ENCODE measurements at places on chromosomes 7 and 10. TPM values are rescaled to one million over a fixed set of nuclear protein-coding genes. Genes with fewer than 3 reads are reported as not detected.

DNA sequence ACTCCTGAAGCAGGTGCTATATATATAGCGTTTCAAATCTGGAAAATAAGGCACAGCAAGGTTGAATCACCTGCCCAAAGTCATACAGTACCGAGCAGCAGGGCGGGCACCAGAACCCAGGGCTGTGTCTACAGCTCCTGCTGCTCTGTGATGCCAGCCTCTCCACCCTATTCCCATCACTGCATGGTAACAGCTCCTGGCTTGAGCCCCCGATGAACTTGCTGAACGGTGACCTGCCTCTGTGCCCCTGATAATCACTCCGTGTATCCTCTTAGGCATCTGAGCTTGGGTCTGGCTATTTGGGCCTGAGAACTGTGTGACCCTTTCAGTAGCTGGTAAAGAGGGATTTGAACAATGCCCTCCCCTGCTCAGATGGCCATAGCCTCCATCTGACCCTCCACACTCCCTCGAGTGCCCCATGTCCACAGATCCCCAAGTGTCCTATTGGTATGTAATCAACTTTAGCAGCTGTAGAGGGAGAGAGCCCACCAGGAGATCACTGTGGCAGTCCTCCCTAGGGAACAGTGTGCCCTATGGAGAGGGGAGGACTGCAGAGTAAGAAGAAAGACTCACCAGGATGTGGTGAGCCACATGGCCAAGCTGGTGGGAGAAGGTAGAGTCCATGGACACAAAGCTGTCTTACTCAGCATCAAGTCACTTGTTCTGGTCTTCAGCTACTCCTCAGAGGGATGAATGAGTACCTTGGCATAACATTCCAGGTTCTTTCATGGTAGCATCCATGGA lies 1.1 kb upstream of the ARHGAP22 start:
- DNase-seq, result no peak

- no peak for DNase-seq
These were observed 47.4 kb downstream of the JAZF1 start for GRCh38 chr7:28132959-28133870.

GRCh38 chr10:36345807-36346206 lies 703.7 kb upstream of the FZD8 start:
- DNase-seq, result no peak

- peak; percentile 52 for DNase-seq
These were observed 65.8 kb upstream of the CFAP46 start for GRCh38 chr10:133008196-133008595.

DNA sequence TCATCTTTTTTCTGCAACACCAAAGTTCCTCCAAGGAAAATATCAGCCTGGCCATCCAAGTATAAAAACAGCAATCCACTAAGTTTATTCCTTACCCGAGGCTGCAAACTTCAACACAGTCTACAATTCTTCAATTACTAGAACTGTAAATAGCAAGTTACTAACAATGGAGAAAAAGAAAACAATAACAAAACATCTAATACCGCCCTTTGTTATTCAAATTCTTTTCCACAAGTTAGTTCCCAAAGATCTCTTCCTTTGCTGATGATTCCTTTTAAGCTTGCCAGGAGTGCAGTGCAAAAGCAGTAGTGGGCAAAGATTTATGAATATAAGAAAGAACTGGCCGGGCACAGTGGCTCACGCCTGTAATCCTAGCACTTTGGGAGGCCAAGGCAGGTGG lies 86.2 kb downstream of the CUL2 start:
- no peak for DNase-seq

DNA sequence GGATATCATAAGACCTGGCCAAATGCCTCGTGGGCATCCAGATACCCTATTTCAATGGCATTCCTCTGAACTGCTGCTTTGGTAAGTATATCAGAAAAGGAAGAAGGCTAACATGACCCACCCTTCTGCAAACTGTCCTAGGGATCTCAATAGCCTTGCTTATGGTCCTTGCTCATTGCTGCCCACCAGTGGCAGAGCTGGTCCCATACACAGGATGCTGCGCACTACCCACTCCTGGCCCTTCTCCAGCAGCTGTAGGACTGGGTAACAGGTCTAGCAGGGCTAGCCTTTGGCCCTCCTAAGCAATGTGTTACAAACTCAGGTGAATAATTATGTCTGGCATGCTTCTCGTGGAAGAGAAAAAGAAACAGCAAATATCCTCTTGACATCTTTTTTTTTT lies 72.5 kb downstream of the C10orf90 start:
- DNase-seq, result no peak

DNA sequence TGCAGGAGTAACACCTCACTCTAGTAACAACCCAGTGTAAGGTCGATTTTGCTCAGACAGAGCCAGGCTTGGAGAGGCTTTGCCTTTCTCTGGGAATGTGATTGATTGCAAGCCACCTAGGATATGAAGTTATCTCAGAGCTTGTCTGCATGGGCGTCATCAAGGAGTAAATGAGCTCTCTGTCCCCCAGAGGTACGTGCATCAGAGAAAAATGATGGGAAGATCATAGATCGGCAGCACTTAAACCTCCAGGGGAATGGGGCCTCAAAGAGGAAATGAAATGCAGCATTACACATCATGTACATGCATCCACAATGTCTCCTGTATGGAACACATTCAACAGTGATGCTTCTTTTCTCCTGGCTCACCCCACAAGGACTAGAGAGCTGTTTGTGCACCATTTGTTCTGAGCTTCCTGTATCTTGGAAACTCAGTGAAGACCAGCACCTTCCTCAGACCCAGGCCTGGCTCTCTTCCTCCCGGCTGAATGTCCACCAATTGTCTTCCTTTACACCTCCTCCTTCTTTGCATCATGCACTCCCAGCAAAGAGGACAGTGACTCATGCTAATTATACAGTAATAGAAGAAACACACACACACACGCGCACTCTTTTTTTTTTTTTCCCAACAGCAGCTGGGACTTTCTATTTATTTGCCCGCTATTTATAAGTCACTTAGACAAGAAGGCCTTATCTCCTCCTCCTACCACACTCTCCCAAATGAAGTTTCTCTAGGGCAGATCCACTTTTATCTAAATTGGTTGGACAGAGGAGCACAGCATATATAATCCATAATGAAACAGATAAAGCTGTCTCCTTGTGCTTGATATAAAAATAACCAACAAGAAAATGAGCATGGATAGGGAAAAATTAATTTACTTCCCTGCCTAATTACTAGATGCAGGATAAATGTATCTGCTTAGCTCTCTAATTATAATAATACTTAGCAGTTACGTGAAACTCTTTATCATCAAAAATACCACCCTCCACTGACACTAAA lies 990.7 kb downstream of the CCSER2 start:
- no peak for DNase-seq

VPS37D gene
- total RNA-seq, result 3.0 TPM

SPDYE6 gene
- total RNA-seq, result not detected

GRCh38 chr7:114334989-114335388 lies 79.6 kb upstream of the FOXP2 start:
- no peak for DNase-seq

DNA sequence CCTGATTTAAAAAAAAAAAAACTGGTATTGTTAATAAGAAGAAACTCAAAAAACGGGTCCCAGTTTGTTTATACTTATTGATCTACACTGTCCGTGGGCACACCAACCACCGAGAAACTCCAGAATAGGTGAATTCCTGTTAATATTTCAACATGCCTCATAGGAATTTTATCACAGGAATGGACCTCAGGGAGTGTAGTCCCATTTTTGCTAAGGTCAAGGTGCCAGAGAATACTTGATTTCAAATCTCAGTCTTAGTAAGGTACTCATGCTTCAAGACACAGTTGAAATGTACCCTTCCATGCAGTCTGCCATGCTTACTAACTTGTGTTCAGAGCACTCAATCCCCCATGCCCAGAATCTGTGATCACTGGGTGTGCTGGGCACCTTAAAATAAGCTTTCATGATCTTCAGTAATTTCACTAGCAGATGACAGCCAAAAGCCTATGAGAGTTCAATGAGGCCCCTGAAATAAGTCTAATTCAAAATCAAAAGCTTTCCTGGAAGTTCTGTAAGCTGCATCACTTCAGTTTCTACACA lies 385.7 kb downstream of the TNS3 start:
- no peak for DNase-seq

GRCh38 chr10:114278884-114279191 lies 39.8 kb downstream of the VWA2 start:
- no peak for DNase-seq

SPDYE9 gene
- total RNA-seq, result not detected

ABCB1 gene
- 4.5 TPM for total RNA-seq

LRMDA gene
- 22.3 TPM for total RNA-seq

NKX6-2 gene
- total RNA-seq, result not detected

KCNH2 gene
- 97.3 TPM for total RNA-seq

- no peak for DNase-seq
These were observed 578.5 kb upstream of the MKI67 start for GRCh38 chr10:128704716-128705115.

DNA sequence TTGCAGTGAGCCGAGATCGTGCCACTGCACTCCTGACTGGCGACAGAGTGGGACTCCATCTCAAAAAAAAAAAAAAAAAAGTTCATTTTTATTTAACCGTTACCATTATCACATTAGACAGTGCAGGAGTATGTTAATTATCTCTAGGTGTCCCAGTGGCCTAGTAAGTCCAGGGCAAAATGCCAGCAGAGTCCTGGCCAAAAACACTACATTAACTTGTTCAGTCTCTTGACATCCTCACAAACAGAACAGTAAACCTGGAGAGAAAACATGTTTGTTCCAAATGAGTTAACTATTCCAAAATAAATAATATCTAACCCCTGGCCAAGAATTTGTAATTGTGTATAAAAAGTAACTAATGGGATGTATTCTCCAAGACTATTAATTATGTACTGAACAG lies 43.2 kb downstream of the PTPRZ1 start:
- no peak for DNase-seq

GRCh38 chr10:43902842-43903241 lies 254.2 kb upstream of the ZNF32 start:
- no peak for DNase-seq

DOCK1 gene
- 16.8 TPM for total RNA-seq

- no peak for DNase-seq
These were observed 163.1 kb upstream of the NPVF start for GRCh38 chr7:25391295-25391861.

NOS3 gene
- total RNA-seq, result 19.4 TPM

GRCh38 chr7:83677180-83677866 lies 28.4 kb upstream of the SEMA3E start:
- DNase-seq, result no peak

- DNase-seq, result no peak
These were observed 142.1 kb downstream of the PHTF2 start for GRCh38 chr7:77940647-77941046.

DNA sequence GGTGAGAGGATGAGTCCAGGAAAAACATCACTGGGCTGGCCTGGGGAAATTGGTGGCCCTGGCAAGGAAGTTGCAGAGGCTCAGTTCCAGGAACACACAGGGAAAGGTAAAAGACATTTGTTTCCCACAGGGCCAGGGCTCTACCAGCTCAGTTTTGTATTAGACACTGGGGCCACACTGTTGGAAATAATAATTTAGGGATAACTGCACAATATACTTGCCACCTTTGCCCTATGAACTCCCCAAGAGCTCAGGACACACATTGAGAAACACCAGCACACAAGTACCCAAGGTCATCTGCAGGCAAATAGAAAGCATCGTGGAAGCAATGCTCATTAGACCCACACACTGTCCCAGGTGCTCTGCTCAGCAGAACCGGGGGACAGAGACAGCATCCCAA lies 617.6 kb downstream of the PTPRN2 start:
- no peak for DNase-seq

DNA sequence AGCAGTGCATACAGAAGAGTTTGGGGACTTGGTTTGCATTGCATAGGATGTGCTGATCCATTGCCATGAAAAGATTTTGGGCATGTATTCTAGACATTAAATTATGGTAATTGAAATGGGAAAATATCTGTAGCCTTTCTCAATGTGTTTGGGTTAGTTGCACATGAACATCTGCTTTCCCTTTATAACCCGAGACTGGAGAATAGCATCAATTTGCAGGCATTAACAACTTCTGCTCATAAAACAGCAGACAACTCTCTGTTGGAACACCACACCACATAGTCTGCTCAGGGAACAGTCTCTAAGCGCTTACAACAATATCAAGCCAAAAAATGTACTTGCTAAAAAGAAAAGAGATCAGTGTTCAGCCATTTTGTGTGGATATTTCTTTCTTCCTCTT lies 1391.1 kb upstream of the LRRTM3 start:
- DNase-seq, result no peak

- no peak for DNase-seq
These were observed 153.0 kb upstream of the LANCL2 start for GRCh38 chr7:55212176-55212575.

CPEB3 gene
- total RNA-seq, result 14.1 TPM

- DNase-seq, result no peak
These were observed 124.6 kb upstream of the CDK13 start for GRCh38 chr7:39825401-39825980.

DNA sequence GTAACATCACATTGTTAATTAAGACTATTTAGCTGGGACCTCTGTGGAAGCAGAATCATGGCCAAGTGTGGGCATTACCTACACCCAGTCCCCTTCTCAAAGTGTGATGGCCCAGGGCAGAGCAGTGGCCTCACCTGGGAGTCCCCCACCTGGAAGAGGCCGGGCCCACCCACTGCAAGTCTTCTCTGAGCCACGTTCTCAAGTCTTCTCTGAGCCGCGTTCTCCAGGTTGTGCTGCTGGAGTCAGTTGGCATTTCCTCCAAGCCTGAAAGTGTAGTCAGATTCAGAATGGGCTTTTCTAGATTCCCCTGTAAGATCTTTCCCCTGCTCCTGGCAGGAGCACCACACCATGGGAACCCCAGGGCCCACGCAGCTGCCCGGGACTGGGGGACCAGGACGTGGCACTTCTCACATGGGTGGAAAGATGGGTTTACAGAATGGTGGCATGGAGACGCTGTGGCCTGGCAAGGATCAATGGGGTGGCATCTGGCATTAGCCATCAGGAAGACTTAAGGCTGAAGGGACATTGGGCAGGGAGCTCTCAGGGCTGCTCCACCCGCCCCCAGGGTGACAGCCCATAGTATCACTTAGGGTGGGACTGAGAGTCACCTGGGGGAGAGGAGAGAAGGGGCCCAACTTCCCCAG lies 68.0 kb downstream of the MKI67 start:
- DNase-seq, result peak; percentile 23

DNA sequence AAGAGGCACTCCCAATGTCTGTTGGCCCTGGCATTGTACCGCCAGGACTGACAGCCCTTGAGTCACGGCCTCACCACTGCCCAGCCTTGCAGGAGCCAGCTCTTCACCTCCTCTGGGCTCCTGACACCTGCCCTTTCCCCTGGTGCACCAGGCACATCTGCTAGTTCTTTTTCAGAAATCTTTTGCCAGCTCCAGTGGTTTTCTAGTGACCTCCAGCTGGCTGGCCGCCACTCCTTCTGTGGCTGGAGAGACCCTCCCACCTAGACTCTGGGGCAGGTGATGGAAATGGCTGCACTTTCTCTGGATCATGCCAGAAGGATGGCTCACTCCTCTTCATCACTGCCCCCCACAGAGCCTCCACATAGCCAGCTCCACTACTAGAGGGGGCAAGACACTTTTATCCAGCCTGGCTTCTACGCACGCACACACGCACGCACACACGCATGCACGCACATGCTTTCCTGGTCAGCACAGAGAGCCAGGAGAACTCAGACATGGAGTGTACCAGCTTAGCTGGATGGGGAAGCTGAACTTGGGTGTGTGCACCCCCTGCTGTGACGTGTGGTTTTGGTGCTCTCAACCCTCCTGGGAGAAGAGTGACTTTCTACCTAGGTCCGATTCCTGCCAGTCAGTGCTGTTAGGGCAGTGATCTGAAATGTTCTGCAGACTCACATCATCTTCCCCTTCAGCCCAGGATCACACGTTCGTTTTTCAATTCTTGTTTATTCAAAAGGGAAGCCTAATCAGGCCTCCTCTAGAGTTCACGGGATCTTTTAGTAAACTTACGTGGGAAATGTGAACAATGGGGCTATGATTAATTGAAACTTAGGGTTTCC lies 222.0 kb downstream of the PRPF18 start:
- DNase-seq, result no peak

- no peak for DNase-seq
These were observed 942.9 kb downstream of the NRG3 start for GRCh38 chr10:82817676-82818422.

Measured in Right ventricle myocardium inferior (tissue), 1 donor.